Stimulated activated CD4-positive, alpha-beta T cell treated with anti-CD3 and anti-CD28 coated beads, Interleukin-1b, Interleukin-23, amount 100 ng/mL, for 1 hour (primary cell): ENCODE measurements at places on chromosomes 5 and 9.

DNA sequence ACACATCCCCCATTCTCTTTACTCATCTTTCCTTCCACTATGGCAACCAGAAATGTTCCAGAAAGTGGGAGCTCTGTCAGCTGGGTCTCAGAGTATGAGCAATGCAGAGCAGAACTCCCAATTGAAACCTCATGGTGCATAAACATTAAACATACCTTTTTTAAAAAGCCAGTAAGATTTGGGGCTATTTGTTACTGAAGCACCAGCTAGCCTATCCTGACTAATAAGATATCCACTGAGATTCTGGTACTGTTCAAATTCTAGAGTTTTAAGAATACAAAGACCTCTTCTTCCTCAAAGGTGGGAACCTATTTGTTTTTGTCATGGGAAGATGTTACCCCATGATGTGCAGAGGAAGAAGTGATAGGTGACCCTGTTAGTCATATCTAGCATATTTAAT lies 46.1 kb upstream of the EGFLAM start:
- DNase-seq, result no peak

DNA sequence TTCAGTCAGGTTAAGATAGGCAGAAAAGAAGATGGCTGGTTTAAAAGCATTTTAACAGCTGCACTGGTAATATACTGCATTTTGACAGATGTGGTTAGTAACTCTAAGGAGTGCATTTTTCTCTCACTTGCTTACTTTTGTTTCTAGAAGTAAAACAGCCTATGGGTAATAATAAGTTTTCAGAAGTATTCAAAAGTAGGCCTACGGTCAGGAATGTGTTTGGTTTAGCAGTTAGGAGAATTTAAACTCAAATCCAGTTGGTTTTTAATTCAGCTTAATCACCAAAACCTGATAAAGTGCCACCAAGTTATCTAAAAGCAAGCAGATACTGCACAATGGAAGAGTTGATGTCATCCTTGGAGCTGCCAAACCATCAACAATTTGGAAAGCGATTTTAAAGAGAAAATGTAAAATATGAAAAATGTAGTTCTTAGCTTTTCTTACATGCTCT lies 160.3 kb downstream of the ARSB start:
- no peak for DNase-seq

- no peak for DNase-seq
Measured at GRCh38 chr5:15803280-15803679, 303.3 kb downstream of the FBXL7 start.

- DNase-seq, result no peak
Measured at GRCh38 chr9:29209748-29210291, 1636.5 kb upstream of the C9orf72 start.

DNA sequence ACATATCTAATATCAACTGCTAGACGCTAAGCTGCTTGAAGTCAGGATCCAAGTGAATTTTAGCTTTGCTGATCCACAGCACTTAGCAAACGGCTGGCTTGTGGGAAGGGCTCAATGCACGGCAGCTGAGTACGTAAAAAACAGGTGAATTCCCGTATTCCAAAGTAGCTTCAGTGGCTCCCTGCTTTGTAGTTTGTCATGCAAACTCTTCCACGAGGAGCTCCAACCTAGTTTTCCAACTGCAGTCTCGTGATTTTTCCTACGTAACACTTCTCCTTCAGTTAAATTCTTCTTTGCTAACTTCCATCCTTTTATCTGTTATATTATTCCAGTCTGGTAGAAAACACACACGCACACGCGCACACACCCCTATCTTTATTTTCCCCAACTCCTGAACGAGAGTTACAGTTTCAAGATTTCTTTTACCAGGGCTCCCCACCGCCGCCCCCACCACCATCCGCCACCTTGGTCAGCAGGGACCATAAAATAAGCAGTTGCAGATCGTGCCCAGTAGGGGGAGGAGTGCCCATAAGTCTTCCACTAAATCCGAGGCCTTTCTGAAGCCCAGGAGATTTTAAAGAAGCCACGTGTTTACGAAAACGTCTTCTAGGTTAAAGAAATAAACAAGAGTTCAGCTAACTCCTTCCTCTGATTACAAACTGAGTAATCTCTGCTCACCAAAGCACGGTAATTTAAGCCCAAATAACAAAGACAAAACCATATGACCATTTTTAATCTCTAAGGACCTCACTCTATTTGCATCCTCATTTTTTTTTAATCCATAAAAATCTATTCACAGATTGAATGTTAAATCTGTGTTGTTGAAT lies 34.8 kb upstream of the TRIO start:
- DNase-seq, result no peak

DNA sequence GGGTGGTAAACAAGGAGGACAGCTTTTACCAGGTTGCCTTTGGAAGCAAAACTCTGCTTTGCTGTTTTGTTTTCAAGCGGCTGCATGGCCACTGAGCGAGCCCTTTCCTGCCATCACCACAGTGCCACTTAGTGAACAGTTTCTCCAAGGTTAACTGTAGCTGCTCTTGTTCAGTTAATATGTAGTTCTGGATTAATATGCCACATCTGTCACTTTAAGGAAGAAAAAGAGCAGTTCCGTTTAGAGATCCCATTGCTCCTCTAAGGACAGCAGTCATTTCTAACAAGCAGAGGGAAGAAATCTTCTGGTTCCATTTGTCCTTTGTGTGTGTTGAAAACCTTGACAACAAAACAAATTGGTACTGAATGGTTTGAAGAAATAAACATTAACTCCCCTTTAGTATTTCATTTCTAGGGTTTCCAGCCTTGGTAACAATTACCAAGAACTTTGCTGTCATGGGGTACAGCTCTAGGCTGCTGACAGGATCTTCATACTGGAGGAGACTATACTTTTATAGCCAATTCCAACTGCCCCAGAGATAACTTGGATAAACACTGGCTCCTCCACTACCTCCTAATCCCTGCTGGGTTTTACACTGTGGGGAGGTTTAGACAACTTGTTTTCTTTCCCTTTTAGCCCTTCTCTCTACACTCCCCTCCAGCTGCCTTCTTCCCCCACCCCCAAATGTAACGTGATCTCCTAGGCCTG lies 10.3 kb upstream of the ABL1 start:
- DNase-seq, result no peak

- no peak for DNase-seq
Measured at GRCh38 chr9:133897675-133898074, 94.4 kb downstream of the VAV2 start.
